ENCODE measurements at places on chromosomes 16 and 17. TPM values are rescaled to one million over a fixed set of nuclear protein-coding genes. Genes with fewer than 3 reads are reported as not detected.

CA5A gene
- not detected for total RNA-seq

DNA sequence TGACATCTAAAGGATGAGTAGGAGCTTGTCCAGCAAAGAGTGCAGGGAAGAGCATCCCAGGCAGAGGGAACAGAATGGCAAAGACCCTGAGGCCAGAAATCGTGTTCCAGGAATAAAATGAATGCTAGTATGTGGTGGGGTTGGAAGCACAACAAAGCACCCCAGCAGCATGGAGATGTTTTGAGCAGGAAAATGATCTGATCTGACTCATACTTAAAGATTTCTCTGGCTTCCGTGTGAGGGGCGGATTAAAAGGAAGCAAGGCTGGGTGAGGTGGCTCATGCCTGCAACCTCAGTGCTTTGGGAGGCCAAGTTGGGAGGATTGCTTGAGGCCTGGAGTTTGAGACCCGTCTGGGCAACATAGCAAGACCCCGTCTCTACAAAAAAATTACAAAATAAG lies 2.3 kb downstream of the SLC5A11 start:
- no peak overlapping the region for H3K27ac ChIP-seq
- H3K4me3 ChIP-seq = no peak overlapping the region
- H3K27me3 ChIP-seq = no peaks in the 10 kb centered on the region
- no peaks in the 10 kb centered on the region for H3K4me1 ChIP-seq
- H3K36me3 ChIP-seq = no peaks in the 10 kb centered on the region

DNA sequence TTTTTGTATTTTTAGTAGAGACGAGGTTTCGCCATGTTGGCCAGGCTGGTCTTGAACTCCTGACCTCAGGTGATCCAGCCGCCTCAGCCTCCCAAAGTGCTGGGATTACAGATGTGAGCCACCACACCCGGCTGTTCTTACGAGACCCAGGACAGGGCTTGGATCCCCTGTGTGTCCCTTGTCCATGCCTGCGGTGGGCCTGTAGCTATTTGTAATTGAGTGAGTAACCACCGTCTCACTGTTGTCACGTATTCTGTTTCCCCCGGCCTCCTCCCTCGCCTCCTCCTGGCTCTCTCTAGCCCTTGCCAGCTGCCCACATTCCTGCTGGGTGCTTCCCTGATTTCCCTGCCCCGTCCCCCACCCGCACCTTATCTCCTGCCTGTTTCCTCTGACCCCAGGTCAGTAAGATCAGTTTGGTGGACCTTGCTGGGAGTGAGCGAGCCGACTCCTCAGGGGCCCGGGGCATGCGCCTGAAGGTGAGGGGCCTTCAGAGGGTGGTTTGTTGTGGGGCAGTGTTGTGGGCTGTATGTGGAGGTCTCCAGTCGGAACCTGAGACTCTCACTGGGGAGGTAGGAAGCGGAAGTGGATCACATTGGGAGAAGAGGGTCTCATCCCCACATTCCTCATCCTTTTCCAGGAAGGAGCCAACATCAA lies 5.6 kb downstream of the KIF1C start:
- no peaks in the 10 kb centered on the region for H3K36me3 ChIP-seq
- no peak overlapping the region for H3K4me3 ChIP-seq
- no peak overlapping the region for H3K27ac ChIP-seq

G6PC1 gene
- total RNA-seq = not detected

GRCh38 chr17:7855660-7856010 lies 769 bp downstream of the TMEM88 start:
- H3K36me3 ChIP-seq = no peaks in the 10 kb centered on the region
- H3K27ac ChIP-seq = peak overlapping the region; percentile 90
- H3K4me3 ChIP-seq = peak overlapping the region; percentile 10
- DNase-seq = peak; percentile 55

GRCh38 chr17:78120971-78121800 lies 7.4 kb downstream of the TMC6 start:
- H3K27ac ChIP-seq = no peak overlapping the region
- no peak overlapping the region for H3K4me3 ChIP-seq
- H3K27me3 ChIP-seq = no peaks in the 10 kb centered on the region
- no peak for DNase-seq
- H3K36me3 ChIP-seq = no peaks in the 10 kb centered on the region

DNA sequence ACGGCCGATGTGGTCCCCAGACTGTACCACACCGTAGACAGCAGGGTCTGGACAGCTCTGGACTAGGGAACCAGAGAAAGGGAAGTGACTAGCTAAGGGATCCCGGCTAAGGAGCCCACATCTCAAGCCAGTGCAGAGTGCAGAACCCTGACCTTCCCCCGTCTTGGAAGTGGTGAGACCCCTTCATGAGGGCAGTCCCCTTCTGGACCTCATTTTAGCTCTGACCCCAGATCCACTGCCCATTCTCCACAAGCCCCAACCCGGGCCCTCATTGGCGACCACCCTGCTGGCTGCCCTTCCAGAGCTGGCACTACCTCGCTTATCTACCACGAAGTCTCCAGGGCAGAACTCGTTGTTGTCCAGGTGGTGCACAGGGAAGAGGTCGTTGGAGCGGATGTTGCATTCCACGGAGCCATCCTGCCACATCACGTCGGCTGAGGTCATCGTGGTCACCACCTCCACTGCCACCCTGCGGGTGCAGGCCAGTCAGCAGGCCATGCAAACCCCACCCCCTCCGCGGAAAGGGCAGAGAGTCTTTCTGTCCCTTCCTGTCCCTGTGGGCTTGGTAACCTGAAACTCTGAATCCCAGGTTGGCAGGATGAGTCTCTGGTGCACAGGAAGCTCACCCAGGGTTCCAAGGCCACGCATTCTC lies 14.2 kb downstream of the SPHK1 start:
- H3K4me3 ChIP-seq = no peak overlapping the region
- DNase-seq = no peak
- no peak overlapping the region for H3K27ac ChIP-seq
- no peaks in the 10 kb centered on the region for H3K27me3 ChIP-seq
- no peaks in the 10 kb centered on the region for H3K36me3 ChIP-seq

DNA sequence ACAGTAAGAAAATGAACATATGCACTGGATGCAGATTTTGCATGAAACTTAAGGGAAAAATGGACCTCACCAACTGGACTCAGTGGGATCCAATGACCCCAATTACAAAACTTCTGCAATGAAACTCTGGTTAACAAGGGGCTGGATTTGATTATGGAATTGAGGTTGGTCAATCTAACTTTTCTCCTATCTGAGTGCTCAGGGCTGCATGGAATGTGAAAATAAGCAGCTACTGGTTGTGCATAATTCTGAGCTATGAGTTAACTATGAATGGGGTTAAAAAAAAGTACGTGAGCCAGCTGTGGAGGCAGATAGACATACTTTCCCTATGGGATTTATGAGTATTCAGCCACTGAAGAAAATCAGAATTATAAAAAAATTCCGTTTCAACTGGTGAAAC lies 9.2 kb downstream of the FAM20A start:
- no peak overlapping the region for H3K4me3 ChIP-seq
- no peaks in the 10 kb centered on the region for H3K27me3 ChIP-seq
- H3K36me3 ChIP-seq = no peaks in the 10 kb centered on the region
- DNase-seq = no peak
- H3K4me1 ChIP-seq = peaks cover 29% of the 10 kb centered on the region

DNA sequence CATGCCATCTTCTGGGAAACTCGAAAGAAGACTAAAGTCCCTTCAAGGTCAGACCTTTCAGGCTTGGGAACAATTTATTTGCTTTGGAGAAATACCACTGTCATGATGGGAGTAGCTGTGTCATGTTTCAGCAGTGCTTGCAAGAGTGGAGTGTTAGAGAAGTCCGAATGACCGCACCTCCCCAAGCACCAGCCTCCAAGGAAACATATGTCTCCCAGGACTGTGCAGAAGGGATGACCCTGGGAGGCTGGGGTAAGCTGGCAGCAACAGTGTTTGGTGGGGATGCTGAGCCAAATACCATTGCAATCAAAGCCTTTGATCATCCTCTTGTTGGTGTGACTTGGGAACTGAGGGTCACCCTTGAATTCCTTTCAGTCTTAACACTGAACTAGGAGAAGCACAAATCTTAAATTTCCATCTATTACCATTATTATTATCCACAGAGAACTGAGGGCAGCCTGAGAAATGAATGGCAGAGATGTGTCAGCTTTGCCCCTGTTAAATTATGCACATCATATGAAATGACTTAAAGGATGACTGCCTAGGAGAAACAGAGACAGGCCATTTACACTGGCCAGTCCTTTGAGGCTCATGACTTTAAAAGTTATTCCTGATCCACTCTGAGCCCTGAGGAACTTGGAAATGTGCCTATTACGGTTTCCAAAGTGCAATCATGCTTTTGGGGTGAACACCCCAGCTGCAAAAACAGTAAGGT lies 244.9 kb downstream of the CA10 start:
- no peaks in the 10 kb centered on the region for H3K36me3 ChIP-seq
- H3K27ac ChIP-seq = no peak overlapping the region
- H3K27me3 ChIP-seq = no peaks in the 10 kb centered on the region
- H3K4me3 ChIP-seq = no peak overlapping the region
- H3K4me1 ChIP-seq = no peaks in the 10 kb centered on the region

DNA sequence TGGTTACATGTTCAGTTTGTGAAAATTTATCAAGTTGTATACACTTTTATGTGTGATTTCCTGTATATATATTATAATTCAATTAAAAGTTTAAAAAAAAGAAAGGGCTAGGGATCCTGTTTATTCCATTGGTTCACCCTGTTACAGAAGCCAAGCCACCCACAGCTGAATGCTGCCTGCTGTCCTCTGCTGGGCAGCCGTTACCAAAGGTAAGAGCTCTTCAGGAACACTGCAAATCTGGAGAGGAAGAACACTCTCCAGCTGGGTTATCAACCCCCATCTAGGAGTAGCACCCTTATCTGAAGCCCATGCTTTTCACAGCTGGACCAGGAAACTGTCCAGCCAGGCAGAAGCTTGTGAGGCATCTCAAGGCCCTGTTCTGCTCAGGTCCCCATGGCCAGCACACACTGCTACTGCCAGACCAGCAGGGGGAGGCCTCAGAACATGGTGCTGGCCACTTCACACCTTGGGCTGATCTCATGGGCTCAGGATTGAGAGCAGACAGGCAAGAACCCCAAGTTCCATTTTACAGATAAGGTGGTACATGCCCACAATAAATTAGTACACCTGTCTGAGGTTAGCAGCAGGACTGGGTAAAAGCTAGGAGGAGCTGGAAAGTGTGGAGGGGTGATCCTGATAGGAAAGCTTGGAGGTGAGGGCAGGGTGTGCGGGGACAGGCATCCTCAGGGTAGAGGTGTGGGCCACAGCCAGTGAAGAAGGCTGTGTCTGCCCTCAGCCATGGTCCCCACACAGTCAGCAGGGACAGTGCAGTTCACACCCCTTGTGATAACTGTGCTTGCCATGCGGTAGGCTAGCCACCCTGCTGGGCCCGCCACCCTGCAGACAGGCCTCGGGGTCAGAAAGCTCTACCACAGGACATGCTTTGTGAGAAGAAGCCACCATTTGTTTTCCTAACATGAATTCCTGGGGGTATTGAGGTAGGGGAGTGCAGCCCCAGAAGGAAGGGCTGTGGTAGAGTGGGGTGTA lies 54.3 kb upstream of the SREBF1 start:
- no peak overlapping the region for H3K4me3 ChIP-seq
- no peak for DNase-seq
- H3K27ac ChIP-seq = no peak overlapping the region
- H3K27me3 ChIP-seq = no peaks in the 10 kb centered on the region
- H3K36me3 ChIP-seq = no peaks in the 10 kb centered on the region
- H3K4me1 ChIP-seq = no peaks in the 10 kb centered on the region

DNA sequence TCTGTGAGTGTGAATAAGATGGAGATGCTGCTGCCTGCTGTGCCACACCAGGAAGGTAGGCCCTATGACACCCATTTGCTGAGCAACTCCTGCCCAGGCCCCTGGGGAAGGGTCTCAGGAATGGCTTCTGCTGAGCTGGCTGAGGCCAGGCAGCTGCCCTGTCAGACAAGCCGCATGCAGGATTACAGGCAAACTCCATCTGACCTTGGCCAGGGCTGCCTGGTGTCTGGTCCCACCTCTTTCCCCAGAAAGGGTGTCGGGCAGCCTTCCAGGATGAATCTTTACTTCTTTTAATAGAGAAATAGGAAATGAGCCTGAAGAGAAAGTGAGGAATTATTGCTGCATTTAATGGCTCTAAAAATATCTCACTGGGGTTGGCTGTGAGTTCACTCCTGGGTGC lies 182.5 kb downstream of the IRX5 start:
- H3K27me3 ChIP-seq = no peaks in the 10 kb centered on the region
- no peak overlapping the region for H3K27ac ChIP-seq
- no peak overlapping the region for H3K4me3 ChIP-seq
- no peaks in the 10 kb centered on the region for H3K4me1 ChIP-seq
- no peaks in the 10 kb centered on the region for H3K36me3 ChIP-seq

PLXDC1 gene
- 3.3 TPM for total RNA-seq

DNA sequence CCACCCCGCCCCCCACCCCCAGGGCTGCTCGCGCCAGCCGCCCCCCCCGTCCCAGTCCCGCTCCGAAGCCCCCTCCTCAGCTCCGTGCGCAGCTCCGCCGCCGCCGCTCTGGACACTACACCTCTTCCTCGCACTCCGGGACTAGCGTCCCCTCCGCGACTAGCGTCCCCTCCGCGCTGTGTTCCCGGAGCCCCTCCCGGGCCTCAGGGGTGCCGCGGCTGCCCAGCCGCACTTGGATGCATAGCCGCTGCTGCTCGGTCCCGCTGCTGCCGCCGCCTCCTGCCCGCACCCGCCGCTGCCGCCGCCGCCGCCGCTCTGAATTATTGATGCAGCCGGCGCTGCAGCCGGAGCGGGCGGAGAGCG lies at the start of gene CBLN1:
TSS of gene CBLN1 (minus strand) at position 359 of the 363 bp plus-strand sequence. CDS start 373 bp downstream, outside the sequence.
- peaks cover 78% of the 10 kb centered on the region for H3K27me3 ChIP-seq
- H3K4me3 ChIP-seq = peak within 1 kb of the TSS; percentile 18
- H3K36me3 ChIP-seq = no peaks in the 10 kb centered on the region
- no peaks in the 10 kb centered on the region for H3K4me1 ChIP-seq

GRCh38 chr17:66675991-66676371 lies 158.9 kb upstream of the CACNG5 start:
- H3K27ac ChIP-seq = no peak overlapping the region
- peak; percentile 61 for DNase-seq
- H3K4me3 ChIP-seq = no peak overlapping the region
- H3K36me3 ChIP-seq = no peaks in the 10 kb centered on the region

DNA sequence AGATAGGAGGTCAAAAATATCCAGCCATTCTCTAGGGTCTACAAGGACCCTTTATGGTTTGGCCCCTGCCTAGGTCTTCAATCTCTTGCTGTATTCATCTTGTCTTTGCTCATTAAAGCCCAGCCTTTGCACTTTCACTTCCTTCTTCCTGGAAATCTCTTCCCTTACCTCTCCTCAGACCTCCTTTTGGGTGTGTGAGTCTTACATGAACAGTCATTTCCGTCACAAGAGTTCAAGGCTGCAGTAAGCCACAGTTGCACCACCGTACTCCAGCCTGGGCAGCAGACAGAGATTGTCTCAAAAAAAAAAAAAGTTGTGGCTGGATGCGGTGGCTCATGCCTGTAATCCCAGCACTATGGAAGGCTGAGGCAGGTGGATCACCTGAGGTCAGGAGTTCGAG lies 6.0 kb upstream of the ATP1B2 start:
- no peak overlapping the region for H3K27ac ChIP-seq
- no peaks in the 10 kb centered on the region for H3K36me3 ChIP-seq
- no peaks in the 10 kb centered on the region for H3K4me1 ChIP-seq
- H3K4me3 ChIP-seq = no peak overlapping the region
- DNase-seq = no peak
- H3K27me3 ChIP-seq = no peaks in the 10 kb centered on the region

- no peaks in the 10 kb centered on the region for H3K27me3 ChIP-seq
- no peak overlapping the region for H3K4me3 ChIP-seq
- no peak overlapping the region for H3K27ac ChIP-seq
- DNase-seq = no peak
Measured at GRCh38 chr17:35889818-35890773, 9.9 kb upstream of the CCL5 start.
